ENCODE measurements at places on chromosomes 3 and 15. TPM values are rescaled to one million over a fixed set of nuclear protein-coding genes. Genes with fewer than 3 reads are reported as not detected.

The ZPLD1 gene
- 0.28 TPM for total RNA-seq

The ITIH4 gene
- not detected for total RNA-seq

The CCNB2 gene
- total RNA-seq: 61.9 TPM

The RARRES1 gene
- total RNA-seq: not detected

The CCPG1 gene
- total RNA-seq: 12.3 TPM

The EPHA3 gene
- not detected for total RNA-seq

The KNG1 gene
- not detected for total RNA-seq

The C3orf22 gene
- not detected for total RNA-seq

The GPR149 gene
- not detected for total RNA-seq

The AP3S2 gene
- 37.8 TPM for total RNA-seq

The COL6A5 gene
- not detected for total RNA-seq

The BTLA gene
- total RNA-seq: not detected

The CELF6 gene
- total RNA-seq: not detected

The GOLGA8H gene
- total RNA-seq: not detected

The FRG2C gene
- total RNA-seq: not detected

The LYZL4 gene
- total RNA-seq: not detected

The CPN2 gene
- total RNA-seq: not detected

The ROPN1 gene
- total RNA-seq: not detected

The THAP10 gene
- 1.7 TPM for total RNA-seq

The CCDC80 gene
- 8.6 TPM for total RNA-seq

The PP2D1 gene
- not detected for total RNA-seq

The BCL2A1 gene
- 0.35 TPM for total RNA-seq

The PPP1R14D gene
- total RNA-seq: not detected

The DAZL gene
- not detected for total RNA-seq

The TTLL13 gene
- not detected for total RNA-seq

The ABHD17C gene
- 20.8 TPM for total RNA-seq

The UQCC5 gene
- 14.2 TPM for total RNA-seq

The PRR20G gene
- total RNA-seq: not detected

The ARNT2 gene
- 1.0 TPM for total RNA-seq

Data from airway epithelial cell (primary cell).